ENCODE measurements at places on chromosomes 13 and 19. TPM values are rescaled to one million over a fixed set of nuclear protein-coding genes. Genes with fewer than 3 reads are reported as not detected.

Gene SELENOV
- not detected for total RNA-seq

Gene PRR22
- total RNA-seq: 2.4 TPM

Gene NLRP11
- total RNA-seq: not detected

Gene PSPN
- total RNA-seq: 2.7 TPM

Gene SHC2
- total RNA-seq: not detected

Gene CLEC17A
- total RNA-seq: not detected

Gene KLK7
- not detected for total RNA-seq

Gene RASGRP4
- 20.0 TPM for total RNA-seq

Gene ANKRD24
- 1.3 TPM for total RNA-seq

Gene ANGPTL4
- total RNA-seq: 1.4 TPM

Gene CCNA1
- 3.5 TPM for total RNA-seq

Gene ZNF568
- 6.3 TPM for total RNA-seq

Gene ZNF486
- 7.3 TPM for total RNA-seq

Gene TNFSF9
- total RNA-seq: 5.8 TPM

Gene GARIN5A
- total RNA-seq: not detected

Gene FGF21
- total RNA-seq: not detected

Gene PAK4
- total RNA-seq: 16.2 TPM

Gene MCF2L
- 0.33 TPM for total RNA-seq
